Vagina (tissue), 2 donors: ENCODE measurements at places on chromosomes 12 and 14. TPM values are rescaled to one million over a fixed set of nuclear protein-coding genes. Genes with fewer than 3 reads are reported as not detected.

GRCh38 chr12:55060470-55060869 lies 40.7 kb downstream of the NEUROD4 start:
- no peaks in the 10 kb centered on the region for H3K27me3 ChIP-seq
- H3K36me3 ChIP-seq: no peaks in the 10 kb centered on the region
- no peak for DNase-seq
- H3K4me1 ChIP-seq: no peaks in the 10 kb centered on the region
- no peak overlapping the region for H3K27ac ChIP-seq
- no peak overlapping the region for H3K4me3 ChIP-seq

DNA sequence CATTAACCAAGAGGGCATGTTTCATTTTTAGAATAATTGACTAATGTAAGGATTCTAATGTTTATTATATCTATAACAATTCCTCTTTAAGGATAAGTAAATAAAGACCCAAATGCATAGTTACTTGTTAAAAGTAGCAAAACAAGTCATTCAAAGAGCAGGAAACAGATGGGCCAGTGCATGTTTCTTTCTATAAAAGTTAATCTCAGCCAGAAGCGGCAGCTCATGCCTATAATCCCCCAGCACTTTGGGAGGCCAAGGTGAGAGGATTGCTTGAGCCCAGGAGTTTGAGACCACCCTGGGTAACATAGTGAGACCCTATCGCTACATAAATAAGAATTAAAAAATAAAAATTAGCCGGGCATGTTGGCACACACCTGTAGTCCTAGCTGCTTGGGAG lies 391.0 kb upstream of the RGS6 start:
- no peak overlapping the region for H3K27ac ChIP-seq
- no peak overlapping the region for H3K4me3 ChIP-seq
- peaks cover 16% of the 10 kb centered on the region for H3K4me1 ChIP-seq
- no peaks in the 10 kb centered on the region for H3K27me3 ChIP-seq

GRCh38 chr14:36293824-36294223 lies 26.6 kb downstream of the MBIP start:
- no peak overlapping the region for H3K27ac ChIP-seq
- no peaks in the 10 kb centered on the region for H3K4me1 ChIP-seq
- no peaks in the 10 kb centered on the region for H3K36me3 ChIP-seq
- H3K4me3 ChIP-seq: no peak overlapping the region
- DNase-seq: no peak

GRCh38 chr14:67911562-67911961 lies 92.0 kb downstream of the RAD51B start:
- no peaks in the 10 kb centered on the region for H3K4me1 ChIP-seq
- no peaks in the 10 kb centered on the region for H3K27me3 ChIP-seq
- DNase-seq: no peak

The BICDL1 gene
- 71.2 TPM for total RNA-seq

The SIX4 gene
- 1.5 TPM for total RNA-seq

- H3K27ac ChIP-seq: peak overlapping the region; percentile 92
- H3K36me3 ChIP-seq: no peaks in the 10 kb centered on the region
Observed at GRCh38 chr12:71685312-71685906, 473 bp upstream of the TMEM19 start.

- no peak for DNase-seq
- H3K36me3 ChIP-seq: no peaks in the 10 kb centered on the region
- no peaks in the 10 kb centered on the region for H3K4me1 ChIP-seq
- no peak overlapping the region for H3K27ac ChIP-seq
- no peak overlapping the region for H3K4me3 ChIP-seq
Observed at GRCh38 chr12:88310069-88310468, 168.0 kb downstream of the TMTC3 start.

The ZC2HC1C gene
- total RNA-seq: not detected
